Endothelial cell of umbilical vein (primary cell): ENCODE measurements at places on chromosomes 2 and 18. TPM values are rescaled to one million over a fixed set of nuclear protein-coding genes. Genes with fewer than 3 reads are reported as not detected.

BMP10 gene
- total RNA-seq, result not detected in 2 replicates

DNA sequence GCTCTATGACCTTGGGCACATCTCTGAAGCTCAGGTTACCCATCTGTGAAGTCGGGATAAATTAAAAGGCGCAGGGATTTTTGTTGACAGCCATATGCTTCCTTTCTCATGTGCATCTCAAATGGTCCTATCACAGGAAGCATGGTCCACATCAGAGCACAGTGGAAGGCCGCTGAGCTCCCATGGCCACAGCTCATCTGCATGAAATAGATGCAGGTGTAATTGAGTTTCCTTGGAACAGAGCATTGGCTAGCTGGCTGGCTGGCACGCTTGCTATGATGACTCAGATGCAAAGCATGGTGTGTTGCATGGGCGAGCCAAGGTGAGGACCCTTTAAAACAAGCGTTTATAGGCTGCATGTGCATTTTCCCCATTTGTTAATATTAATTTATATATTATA is 79.3 kb downstream of the TXNL1 start:
- no peak for DNase-seq

UGT1A10 gene
- total RNA-seq, result not detected in 2 replicates

DNA sequence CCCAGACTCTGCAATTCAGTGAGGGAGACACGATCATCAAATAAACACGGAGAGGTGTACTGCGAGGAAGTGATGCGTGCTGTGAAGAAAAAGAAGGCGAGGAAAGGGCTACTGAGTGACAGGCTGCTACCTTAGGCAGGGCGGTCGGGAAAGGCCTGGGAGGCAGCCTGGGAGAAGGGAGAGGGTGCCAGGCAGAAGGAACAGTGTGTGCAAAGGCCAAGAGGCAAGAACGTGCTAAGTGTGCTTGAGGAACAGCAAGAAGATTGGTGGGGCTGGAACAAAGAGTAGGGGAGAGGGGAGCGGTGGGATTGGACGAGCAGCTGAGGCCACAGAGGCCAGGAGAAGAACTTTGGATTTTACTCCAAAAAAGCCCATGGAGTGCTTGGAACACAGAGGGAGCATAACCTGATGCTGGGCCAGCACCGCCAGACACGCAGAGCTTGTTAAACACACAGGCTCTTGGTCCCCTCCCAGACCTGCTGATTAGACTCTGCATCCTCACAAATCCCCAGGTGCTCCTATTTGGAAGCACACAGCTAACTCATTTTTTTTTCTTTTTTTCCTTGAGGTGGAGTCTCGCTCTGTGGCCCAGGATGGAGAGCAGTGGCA is 30.4 kb downstream of the SERTAD2 start:
- DNase-seq, result no peak

TBR1 gene
- total RNA-seq, result 0.09 and 0.11 TPM in 2 replicates

- peak; percentile 49 for DNase-seq
Observed at GRCh38 chr18:12463191-12463590, 55.5 kb downstream of the PRELID3A start.

DNA sequence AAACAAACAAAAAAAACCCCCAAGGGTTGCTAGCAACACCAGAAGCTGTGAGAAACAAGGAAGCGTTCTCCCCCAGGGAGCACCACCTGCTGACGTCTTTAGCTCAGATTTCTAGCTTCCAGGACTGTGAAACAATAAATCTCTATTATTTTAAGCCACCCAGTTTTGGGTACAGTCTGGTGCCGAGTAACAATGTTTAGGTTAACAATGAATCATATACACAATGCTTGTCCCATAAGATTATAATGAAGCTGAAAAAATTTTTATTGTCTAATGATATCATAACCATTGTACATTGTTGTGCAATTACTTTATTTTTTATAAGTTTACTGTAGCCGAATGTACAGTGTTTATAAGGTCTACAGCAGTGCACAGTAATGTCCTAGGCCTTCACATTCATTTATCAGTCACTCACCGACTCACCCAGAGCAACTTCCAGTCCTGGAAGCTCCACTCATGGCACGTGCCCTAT is 72.1 kb upstream of the CAB39 start:
- DNase-seq, result no peak

SCN1A gene
- not detected in 2 replicates for total RNA-seq

DNA sequence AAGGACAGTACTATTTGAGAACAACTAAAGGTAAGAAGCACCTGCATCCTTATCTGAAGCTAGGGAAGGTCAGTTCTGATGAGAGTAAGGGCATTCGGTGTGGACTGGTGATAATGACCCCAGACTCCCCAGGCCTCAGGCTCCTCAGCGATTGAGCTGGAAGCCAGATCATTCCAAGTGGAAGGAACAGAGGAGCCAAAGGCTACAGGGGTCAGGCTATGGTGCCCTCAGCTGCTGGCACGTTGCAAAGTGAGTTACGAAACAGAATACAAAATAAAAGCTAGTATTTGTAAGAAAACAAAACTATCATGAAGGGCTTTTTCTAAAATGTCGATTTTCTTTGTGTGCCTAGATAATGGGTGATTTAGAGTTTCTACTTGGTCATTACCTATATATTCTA is 168.5 kb upstream of the LRRTM1 start:
- no peak for DNase-seq

GRCh38 chr2:61363580-61363979 is 107.3 kb downstream of the USP34 start:
- DNase-seq, result no peak

DNA sequence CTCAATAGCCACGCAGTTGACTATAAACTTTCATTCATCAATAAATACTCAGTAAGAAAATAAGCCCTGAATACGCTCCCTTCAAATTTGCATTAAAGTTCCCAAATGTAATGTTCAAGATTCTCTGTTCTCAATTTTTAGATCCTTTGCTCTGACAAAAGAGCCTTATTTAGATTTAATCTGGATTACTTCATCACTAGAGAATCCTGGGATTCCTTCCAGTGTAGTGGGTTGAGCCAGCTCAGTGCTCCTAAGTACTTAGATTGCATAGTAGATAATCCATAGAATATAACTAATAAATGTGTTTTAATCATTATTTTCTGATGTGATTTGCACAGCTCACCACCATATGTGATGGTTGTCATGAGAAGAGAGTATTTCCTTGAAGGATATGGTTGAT is 1286.2 kb downstream of the SUCLG1 start:
- DNase-seq, result no peak

DNA sequence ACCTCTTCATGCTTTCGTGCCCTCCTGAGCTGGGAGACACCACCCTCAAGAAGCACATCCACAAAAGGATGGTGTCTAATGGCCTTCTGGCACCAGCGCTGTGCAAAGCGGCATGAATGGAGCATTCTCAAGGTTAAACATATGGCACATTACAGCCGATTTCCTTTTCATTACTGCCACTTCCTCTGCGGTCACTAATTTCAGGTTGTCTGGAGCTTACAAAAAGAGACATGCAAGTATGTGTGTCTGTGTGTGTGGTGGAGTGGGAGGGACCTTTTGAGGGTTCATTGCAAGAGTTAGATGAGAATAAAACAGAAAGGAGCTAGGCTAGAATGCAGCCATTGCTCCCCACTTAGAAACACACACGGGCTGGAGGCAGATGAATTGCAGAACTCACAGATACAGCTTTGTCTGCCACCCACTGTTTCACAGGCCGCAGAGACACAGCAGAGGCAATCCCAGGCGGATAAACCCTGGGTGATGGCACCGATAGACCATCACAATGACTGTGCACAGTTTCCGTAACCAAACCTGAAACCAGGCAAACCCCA is 76.0 kb downstream of the TGIF1 start:
- DNase-seq, result peak; percentile 7

SLC19A3 gene
- total RNA-seq, result not detected in 2 replicates

DNA sequence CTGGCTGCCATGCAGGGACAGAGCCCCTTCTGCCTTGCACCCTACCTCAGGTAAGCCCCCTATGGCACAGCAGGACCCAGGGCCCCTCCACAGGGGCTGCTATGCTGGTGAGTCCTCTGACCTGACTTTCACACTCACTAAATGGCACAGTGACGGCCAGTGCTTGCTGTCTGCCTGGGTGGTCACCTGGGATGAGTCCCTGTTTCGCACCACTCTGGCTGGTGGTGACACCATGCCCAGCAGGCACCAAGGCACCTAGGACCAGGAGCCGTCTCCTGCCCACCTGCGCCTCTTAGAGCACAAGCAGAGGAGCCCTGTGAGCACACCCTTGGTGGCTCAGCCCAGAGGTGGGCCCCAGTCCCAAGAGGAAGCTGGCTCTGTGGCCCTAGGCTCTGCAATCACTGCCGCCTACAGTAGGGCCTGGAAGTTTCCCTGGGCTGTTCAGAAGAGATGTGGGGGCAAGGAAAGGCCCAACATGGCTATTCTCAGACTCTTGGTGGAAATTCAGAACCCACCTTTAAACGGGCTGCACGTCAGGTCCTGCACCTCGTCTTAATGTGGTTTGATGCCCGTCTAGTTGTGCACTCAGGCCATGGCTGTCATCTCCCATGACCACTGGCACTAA is 96.0 kb downstream of the PLB1 start:
- DNase-seq, result no peak

IL1RN gene
- not detected in 2 replicates for total RNA-seq

DNA sequence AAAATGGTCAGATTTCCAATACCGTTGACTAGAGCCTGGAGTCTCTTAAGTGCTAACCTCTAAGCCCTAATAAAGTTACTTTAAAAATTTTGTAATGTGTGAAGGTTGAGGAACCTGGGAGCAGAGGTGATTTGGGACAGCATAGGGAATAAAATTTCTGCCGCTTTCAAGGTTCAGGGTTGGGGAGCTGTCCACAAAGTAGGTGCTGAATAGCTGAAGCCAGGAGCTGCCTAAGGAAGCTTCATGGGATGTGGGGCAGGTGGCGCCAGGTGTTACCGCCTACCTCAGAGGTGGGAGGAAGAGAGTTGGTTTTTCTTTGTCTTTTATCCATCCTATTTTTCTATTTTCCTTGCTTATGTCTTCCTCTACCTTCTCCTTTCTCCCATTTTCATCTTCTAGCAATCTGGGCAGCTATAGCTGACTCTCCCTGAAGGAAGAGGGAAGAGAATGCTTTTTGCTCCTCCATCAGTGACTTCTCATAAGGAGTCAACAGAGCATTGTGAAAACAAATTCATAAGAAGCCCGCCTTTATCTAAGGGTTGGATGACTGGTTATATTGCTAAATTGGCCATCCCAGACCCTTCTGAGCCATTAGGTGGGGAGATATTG is 178.7 kb downstream of the CLIP4 start:
- peak; percentile 23 for DNase-seq

GRCh38 chr2:215887303-215887702 is 126.0 kb downstream of the MREG start:
- DNase-seq, result no peak

DNA sequence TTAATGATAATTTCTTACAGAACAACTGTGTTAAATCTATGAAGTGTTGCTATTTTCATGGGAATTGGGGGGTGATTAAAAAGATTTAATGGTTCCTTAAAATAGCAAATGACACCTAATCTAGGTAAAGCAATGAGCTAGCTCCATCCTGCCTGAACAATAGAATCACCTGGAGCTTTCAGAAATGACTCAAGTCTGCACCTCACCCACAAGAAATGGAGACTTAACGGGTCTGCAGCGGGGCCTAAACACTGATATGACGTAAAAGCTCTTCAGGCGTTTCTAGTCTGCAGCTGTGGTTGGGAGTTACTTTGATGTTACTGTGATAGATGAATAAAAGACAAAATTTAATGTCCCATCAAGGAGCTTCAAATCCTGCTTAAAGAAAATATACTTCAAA is 328.2 kb downstream of the RND3 start:
- no peak for DNase-seq

DNA sequence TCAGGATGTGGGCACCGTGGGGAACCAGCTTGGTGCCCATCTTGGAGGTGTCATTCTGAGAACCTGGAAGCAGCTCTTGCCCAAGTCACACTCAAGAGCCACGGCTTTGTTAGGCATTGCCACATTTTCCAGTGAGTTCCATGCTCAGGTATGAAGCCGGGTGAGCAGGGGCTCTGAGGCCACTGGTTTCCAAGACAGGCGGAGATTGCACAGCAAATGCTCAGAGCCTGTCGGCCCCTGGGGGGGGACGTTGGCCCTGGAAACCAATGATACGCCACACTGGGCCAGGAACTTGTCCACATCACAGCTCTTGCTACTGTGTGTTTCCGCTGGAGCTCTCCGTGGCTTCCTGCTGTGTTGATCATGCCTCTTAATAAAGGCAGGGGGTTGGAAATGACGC is 52.5 kb upstream of the SALL3 start:
- no peak for DNase-seq

DNA sequence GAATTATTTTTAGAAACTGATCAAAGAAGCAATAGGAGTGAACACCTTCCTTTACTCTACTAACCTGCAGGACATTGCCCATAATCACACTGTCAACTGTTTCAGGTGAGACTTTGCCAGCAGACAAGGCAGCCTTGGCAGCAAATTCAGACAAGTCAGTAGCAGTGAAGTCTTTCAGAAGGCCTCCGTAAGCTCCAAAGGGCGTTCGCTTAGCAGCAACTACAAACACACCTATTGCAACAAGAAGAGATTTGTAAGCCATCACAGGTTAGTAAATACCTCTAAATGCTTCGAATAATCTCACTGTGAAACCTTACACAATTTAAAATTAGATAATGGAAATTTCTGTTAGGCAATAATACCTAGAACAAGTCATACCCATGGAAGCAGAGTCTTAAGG is 10.7 kb downstream of the ACAA2 start:
- no peak for DNase-seq

- no peak for DNase-seq
Observed at GRCh38 chr2:38836791-38837190, 38.9 kb downstream of the DHX57 start.

CAD gene
- total RNA-seq, result 81.0 and 91.4 TPM in 2 replicates

DNA sequence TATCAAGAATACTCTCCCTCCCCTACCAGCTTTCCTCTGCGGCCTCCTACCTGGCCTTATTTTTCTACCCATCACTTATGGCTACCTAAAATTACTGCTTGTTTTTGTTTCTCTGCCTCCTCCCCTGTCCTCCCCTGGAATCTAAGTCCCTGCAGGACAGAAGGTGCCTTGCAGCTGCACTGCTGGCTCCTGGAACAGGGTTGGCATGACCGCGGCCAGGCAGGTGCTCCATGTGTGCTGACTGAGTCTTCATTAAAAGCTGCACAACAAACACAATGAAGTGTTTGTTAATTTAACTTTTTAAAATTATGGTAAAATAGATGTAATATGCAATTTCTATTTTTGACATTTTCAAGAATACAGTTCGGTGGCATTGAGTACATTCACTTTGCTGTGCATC is 171.9 kb upstream of the FHL2 start:
- no peak for DNase-seq

RRM2 gene
- 220 and 246 TPM in 2 replicates for total RNA-seq
